ENCODE measurements at places on chromosomes 7 and 10. TPM values are rescaled to one million over a fixed set of nuclear protein-coding genes. Genes with fewer than 3 reads are reported as not detected.
A peak's percentile ranks its signal among the peaks of the same experiment; 100 is the strongest.

- DNase-seq = no peak
These were observed 698.3 kb downstream of the PARD3 start for GRCh38 chr10:34116681-34117271.

The HOXA3 gene
- total RNA-seq = 9.3 TPM

DNA sequence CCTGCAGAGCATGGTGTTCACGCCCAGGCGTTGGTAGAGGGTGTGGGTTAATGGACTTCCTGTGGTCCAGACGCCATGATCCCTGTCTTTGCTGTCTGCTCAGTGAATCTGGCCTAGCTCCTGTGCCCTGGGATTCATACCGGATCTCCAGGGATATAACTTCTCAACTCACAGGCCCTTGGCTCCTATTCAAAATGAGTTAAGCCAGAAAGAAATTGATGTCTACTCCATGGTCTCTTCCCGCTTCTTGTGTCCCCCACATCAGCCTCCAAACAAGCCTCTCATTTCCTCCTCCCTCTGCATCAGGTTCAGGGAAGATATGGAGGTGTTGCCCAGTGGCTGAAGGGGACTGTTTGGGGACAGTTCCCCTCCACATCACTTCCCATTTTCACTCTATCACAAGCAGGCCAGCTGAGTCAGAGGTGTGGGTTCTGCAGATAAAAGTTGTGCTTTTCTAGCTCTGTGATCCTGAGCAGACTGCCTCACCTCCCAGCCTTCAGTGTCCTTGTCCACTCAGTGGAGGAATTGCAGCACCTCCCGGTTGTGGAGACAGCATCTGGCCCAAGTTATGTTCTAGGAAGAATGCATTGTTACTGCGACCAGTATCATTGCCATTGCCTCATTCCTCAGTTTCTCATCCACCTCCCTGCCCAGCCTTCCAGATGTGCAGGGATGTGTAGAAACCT is 22.5 kb downstream of the AKR1E2 start:
- no peak for DNase-seq

DNA sequence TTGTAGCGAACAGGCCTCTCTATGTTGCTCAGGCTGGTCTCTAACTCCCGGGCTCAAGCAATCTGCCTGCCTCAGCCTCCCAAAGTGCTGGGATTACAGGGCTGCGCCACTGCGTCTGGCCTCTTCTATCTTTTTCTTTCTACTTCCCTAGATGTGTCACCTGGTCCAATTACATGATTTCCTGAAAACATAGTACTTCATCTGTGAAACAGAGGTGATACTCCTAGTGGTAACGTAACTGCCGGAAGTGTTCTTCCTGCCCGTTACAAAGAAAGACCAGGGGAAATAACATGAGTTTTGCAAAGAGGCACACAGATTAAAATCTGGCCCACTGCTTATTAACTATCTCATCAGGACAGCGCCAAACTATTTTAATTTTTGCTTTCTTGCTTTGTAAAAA is 18.4 kb upstream of the HGF start:
- no peak for DNase-seq

The TAS2R60 gene
- total RNA-seq = 0.57 TPM

DNA sequence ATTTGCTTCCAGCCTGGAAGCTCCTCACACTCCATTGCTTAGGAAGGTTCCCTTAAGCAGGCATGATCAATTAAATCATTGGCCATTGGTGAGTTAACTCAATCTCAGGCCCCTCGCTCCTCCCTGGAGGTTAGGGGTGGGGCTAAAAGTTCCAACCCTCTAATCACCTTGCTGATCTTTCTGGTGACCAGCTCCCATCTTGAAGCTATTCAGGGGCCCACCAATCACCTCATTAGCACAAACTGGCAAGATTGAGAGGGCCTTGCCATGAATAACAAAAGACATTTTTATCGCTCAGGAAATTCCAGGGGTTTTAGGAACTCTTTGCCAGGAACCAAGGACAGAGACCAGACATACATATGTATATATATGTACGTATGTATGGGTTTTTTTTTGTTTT is 58.4 kb downstream of the AGK start:
- DNase-seq = no peak

DNA sequence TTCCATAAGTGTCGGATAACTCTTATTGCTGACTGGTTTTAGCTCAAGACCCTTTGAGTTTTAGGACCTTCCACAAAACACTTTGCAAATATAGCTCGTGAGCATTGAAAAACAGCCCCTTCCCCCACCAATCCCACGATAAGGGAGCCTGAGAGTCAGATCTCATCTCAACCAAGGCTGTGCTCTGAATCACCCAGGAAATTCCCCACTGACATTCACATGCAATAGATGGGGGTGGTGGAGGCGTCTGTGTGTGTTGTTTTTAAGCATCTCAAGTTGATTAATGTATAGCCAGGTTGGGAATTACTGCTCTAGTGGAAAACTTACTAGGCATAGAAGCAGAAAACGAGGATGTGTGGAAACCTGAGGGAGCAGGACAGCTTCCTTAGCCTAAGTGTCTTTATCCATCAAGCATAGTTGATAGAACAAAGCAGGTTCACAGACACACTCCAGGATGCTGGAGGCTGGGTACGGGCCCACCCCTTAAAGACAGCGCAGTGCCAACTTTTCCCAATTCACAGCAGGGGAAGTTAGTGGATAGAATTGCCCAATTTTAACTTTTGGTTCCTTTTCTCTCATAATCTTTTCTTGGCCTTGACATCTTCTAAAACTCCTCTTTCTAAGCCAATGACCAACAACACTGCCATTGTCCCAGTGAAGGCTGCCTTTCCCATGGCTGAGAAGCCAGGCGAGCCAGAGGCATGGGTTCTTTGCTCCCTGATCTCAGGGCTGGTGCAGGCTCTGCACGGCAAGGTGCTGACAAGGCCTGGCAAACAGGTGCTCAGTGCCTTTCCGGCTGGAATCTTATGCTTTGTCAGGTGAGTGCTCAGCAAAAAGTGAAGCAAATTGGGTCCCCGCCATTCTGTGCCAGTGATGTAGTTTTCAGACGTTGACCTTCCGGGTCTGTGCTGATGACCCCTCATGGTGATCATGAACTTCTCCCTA is 98.5 kb upstream of the INSIG1 start:
- DNase-seq = peak; percentile 71

DNA sequence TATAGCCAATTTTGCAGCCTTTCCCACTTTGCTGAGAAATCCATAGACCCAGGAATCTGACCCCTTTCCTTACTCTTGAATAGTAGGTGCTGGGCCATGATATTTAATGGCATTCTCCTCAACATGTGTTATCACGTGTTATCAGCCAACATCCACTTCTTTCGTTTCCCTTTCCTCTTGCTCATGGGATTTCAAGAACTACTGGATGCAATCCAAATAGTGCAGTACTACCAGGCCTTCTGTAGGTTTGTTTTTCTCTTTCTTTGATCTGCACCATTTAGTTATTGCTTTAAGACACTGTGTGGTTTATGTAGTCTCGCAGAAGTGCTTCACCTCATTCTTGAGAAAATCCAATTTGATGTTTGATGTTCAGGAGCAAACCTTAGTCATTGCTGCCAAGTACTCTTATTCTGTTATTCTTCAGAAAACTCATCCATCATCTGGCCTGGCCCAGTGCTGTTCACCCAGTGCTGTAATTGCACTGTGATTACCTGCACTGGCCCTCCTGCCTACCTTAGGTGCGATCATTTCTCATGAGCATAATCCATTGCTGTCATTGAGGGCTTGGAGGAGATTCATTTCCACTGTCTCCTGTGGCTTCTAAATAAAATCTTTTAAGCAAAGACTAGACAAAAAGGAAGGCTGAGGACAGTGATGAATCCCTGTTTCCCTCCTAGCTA is 315.3 kb downstream of the BMPER start:
- DNase-seq = no peak

- no peak for DNase-seq
These were observed 310.8 kb downstream of the TCERG1L start for GRCh38 chr10:131000743-131001142.

The NEUROG3 gene
- not detected for total RNA-seq

DNA sequence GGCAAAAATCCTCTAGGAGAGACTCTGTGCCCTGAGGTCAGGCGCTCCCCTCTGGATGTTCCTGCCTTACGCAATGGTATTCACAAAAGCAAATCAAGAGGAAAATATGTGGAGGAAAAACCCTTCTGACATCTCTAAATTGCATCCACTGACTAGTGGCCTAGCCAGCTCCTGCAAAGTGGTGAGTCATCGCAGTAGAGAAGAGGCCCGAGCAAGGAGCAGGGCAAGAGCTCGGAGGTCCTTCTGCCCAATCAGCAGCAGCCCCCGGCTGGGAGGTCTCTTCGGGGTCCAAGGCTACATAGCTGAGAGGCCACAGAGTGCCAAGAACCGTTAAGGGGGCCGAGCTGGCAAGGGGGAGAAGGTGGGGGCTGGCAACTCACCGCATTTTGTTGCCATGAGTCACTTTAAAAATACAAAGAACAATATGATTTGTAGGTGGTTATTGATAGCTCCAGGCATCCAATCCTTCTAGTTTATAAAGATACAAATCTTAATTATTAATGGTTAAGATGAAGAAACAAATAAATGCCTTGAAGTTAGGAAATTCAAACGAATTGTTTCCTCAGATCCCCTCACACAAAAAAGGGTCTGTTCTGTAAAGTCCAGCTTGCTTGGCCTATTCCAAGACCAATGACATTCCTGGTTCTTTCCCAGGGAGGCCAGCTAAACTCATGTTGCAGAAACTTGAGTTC is 161.6 kb downstream of the PKD1L1 start:
- DNase-seq = peak; percentile 87

DNA sequence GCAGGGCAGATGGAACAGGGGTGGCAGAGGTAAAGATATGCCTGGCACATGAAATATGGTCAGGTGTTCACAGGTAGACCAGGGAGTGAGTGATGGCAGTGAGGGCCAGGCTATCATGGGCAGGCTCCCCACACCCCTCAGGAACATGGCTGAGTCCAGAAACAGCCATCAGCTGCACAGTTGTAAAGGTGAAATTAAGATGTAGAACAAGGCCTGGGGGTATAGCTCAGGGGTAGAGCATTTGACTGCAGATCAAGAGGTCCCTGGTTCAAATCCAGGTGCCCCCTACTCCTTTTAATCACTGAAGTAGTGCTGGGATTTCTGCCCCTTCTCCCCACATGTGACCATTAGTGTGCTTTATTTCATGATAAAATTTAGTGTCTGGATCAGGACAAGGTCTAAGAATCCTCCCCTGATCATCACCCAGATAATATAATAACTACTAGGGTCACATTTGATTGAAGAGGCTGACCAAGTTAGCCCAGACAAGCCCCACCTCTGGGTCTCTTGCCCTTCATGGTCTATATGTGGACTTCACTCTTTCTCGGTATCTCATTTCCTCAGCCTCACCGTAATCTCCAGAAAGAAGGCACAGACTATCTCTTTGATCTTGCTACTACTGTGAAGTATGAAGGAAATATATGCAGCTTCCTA is 69.0 kb downstream of the ZNF783 start:
- DNase-seq = no peak
